ENCODE measurements at places on chromosomes 5 and 9.

GRCh38 chr5:10518347-10518746 lies 45.5 kb upstream of the ANKRD33B start:
- no peak for DNase-seq

- DNase-seq: no peak
Measured at GRCh38 chr9:99299211-99300102, 77.4 kb downstream of the SEC61B start.

DNA sequence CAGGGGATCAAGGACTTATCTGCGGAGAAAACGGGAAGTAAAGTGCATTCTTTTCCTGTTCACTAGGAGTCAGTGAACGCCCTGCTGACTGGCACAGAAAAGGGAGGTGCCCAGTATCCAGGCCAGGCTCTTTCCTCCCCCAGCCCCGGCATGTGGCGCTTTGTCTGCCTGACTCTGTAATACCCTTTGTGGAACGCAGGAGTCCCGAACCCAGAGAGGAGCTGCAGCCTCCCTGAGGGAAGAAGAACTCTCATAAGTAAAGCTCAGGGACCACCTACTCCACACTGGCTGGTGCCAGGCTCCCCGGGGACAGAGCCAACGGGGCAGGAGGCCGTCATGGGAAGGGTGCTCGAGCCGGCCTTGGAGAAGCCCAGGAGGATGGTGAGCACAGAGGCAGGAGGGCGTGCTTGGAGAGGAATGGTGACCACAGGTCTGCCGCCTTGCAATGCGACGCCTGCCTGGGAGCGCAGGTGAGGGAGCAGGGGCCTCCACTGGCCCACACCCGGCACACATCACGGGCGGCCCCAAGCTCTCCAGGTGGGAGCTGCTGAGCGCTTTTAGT lies 31.5 kb downstream of the VAV2 start:
- no peak for DNase-seq

- DNase-seq: no peak
Measured at GRCh38 chr5:12805165-12805698, 901.0 kb upstream of the CTNND2 start.

- DNase-seq: no peak
Measured at GRCh38 chr5:172594867-172595466, 46.1 kb upstream of the NEURL1B start.

GRCh38 chr5:57339521-57339920 lies 143.1 kb downstream of the ACTBL2 start:
- no peak for DNase-seq

DNA sequence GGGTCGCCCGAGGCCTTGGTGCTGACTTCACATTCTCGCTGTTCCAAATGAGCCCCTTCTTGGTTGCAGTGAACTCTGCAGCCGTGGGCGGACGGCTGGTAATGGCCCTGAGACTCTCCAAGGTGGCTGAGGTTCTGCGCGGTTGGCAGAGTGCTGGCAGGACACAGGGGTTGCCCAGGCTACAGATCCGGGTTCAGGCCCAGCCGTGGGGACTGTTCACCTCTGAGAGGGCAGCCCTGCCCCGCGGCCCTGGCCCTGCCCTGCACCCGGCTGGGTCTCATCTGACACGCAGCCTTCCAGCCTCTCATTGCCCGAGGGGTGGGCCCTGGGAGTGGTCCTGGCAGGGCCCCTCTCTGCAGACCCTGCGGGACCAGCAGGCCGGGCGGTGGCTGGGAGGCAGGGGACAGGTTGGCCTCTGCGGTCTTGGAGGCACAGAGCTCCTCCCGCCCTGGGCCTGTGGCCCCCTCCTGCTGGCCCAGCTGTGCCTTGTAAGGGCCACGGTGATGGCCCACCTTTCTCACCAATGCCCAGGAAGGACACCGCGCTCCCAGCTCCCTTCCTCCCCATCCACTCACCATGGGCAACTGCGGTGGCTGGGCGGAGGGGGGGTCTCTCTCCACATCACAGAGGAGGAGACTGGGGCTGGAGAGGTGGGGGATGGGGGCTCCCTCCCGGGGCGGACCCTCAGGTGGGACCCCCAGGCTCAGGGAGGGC lies 51.6 kb downstream of the AHRR start:
- no peak for DNase-seq

GRCh38 chr5:179132586-179133355 lies 72.6 kb downstream of the ZNF354C start:
- no peak for DNase-seq

GRCh38 chr5:125043781-125044391 lies 297.4 kb upstream of the ZNF608 start:
- DNase-seq: no peak

DNA sequence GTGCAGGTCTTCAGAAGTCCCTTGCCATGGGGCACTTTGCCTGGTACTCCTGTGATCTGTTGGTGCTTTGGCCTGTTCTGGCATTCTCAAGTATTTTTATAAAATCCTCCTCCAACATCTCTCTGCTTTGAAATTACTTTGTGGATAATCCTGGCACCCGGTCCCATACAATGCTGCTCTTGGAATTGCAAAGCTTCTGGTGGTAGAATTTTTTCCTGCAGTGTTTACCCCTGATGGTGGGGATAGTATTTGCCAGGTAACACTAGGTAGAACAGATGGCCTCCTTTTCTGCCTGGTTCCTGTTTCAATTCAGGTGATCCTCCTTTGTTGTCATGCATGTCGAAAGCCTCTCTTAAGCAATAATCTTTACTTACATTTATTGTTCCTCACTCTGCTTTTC lies 109.8 kb upstream of the ATP10B start:
- no peak for DNase-seq

- no peak for DNase-seq
Measured at GRCh38 chr5:14630671-14631070, 33.8 kb upstream of the OTULIN start.

DNA sequence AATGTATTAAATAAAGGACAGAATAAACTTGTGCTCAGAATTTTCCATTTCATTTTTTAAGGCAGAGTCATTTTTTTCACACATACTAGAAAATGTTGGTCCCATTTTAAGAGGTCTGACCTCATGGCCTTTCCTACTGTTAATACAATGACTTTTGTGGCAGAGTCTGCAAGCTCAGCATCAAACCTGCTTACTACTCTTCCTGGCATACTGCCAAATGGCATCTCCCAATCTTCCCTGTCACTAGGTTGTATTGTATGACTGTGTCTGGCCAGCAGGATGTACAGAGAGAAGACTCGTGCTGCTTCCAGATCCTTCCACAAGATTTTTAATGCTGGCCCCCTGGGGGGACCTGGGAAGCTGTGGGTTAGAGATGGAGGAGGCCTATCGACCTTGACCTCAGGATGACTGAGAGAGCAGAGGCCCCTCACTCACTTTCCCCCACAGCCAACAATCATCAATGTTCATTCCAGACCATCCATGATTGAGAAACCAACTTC lies 64.7 kb downstream of the BARX1 start:
- no peak for DNase-seq

GRCh38 chr5:93874080-93874479 lies 132.7 kb upstream of the POU5F2 start:
- no peak for DNase-seq

GRCh38 chr9:91197232-91198181 lies 164.2 kb downstream of the AUH start:
- DNase-seq: no peak

DNA sequence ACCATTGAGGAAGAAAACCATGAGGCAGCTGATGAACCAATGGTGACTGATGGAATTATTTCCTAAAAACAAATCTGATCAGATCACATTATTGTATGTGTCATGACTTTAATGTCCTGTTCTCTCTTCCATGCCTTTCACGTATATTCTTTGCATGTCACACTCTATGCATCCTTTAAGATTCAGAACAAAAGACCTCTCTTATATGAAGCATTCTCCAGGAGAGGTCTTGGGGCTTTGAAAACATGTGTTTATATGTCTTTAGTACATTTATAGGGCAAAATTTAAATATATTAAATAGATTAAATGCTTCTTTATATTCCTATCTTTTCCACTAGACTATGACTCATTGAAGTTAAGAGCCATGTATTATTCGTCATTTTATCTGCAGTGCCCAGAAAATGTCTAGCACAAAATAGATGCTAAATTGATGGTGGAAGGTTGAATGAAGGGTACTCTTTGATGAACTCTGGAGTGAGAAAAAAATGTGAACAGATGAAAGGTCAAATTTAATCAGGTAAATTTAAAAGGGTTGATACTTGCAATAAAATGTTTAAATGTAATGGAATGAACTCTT lies 196.3 kb downstream of the PSAT1 start:
- DNase-seq: no peak

- no peak for DNase-seq
Measured at GRCh38 chr5:57720656-57721055, 238.0 kb upstream of the ACTBL2 start.

GRCh38 chr5:168706655-168707069 lies 127.5 kb upstream of the PANK3 start:
- no peak for DNase-seq

DNA sequence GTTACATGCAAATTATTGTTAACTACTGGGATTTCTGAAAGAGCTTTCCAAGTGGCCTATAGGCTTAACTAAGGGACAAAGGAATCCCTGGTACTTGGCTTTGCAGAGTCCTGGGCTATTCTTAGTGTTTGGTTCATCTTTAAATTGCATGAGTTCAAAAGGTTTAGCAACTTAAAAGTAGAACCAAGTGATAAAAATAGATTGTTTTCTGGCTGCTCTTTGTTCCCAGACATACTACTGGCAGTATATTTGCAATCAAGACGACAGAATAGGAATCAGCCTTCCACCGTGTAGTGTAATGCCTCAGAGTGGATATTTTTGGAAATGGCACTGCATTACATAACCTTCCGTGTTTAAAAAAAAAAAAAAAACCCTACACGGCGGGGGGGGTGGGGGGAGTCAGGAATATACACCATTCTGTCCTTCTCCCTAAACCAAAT lies 1.0 kb downstream of the NREP start:
- no peak for DNase-seq

DNA sequence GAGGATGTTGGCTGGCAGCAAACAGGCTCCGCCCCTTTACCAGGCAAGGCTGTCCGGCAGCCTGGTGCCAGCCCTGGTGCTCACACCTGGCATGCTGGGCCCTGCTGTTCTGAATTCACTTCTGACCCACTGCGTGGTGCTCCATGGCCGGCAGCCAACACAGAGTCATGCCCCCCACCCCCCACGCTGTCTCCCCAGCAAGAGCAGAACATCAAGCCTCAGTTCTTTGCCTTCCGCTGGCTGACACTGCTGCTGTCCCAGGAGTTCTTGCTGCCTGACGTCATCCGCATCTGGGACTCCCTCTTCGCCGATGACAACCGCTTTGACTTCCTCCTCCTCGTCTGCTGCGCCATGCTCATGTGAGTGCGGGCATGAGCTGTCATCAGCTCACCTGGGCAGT lies 12.6 kb upstream of the ENDOG start:
- no peak for DNase-seq

GRCh38 chr5:101728933-101729332 lies 567.2 kb downstream of the SLCO4C1 start:
- no peak for DNase-seq

DNA sequence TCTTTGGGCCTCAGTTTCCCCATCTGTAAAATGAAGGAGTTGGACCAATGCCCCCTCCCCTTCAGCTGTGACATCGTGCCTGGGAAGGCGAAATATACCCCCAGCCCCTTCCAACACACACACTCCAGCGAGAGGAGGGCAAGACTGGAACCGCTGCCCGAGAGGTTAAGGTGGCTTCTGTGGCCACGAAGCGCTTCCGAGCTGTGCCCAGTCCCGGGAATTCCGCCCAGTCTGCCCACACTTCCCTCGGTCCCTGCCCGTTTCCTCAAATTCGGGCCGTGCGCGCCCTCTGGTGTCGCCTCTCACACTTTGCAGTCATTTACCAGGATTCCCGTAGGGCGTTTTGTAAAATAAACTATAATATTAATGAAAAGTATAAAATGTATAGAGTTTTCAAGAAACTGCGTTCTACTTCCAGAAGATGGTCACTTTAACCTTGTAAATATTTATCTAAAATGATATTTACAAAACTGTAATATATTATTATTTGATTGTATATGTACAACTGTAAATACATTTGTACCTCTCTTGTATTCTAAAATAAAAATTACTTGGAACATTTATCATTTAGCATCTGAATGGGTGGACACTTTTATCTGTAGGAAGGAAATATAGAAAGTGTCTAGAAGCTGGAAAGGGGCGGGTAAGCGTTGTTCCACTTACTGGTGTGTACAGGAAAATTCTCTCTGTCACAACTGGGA lies 11.0 kb upstream of the EXOSC2 start:
- peak; percentile 23 for DNase-seq

DNA sequence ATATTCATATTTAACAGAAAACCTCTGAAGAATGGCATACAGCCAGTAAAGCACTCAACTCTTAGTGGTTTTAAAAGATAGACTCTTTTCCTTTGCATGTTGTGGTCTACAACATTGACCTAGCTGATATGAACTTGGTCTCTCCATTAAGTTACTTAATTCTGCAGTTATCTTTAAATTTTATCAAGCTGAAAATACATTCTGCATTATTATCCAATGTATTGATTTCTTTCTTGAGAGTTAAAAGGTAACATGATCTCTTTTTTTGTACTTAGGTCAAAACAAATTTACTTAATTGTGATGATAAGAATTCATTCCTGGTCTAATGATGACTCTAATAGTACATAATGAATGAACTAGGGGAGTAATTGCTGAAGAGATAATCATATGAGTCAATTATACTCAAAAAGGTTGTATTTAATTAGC lies 132.9 kb downstream of the STARD4 start:
- DNase-seq: no peak

DNA sequence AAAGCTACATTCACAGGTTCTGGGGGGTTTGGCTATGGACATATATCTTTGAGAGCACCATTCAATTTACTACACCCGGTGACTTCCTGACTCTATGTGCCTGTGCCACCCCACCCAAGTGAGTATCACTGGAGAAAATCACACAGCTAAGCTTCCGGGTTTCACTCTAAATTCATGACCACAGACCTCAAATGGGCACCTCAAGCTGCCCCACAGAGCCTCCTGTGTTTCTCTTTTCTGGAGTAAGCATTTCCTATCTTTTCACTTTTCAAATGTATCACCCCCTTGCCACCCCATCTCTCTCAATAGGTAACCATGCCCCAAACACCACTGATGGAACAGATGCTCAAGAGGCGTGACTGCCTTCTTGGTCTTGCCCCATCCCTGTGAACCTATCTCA lies 49.2 kb upstream of the NEK6 start:
- DNase-seq: no peak

- peak; percentile 66 for DNase-seq
Measured at GRCh38 chr9:137046088-137046787, at the start of gene NPDC1. Gene NPDC1 (minus strand): TSS chr9:137046177. CDS start chr9:137045989, 188 bp downstream.

GRCh38 chr5:132380047-132380446 lies 10.5 kb downstream of the SLC22A5 start:
- no peak for DNase-seq

GRCh38 chr5:163687414-163687813 lies 182.0 kb downstream of the MAT2B start:
- DNase-seq: no peak

All from activated T-helper 1 cell treated with Interleukin-2 at 50 U/mL for 16 hours (primary cell).